ENCODE measurements at places on chromosomes 5 and 9.

DNA sequence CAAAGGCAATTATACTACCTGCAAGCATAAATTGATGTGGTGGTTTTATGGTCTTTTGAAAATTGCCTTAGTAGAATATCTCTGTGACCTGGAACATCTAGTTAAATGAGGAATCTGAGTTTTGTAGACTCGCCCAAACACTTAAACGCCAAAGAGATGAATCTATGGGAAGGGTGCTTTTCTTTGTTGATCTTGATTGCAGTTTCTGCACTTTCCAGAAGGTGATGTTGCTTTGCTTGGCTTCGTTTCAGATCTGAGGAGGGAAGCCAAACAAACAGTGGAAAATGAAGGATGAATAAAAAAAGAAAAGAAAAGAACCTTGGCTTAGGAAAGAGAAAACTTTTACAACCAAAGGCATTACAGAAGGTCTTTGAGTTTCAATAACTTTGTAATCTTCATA is 1021.2 kb downstream of the NR2F1-AS1 start:
- DNase-seq = no peak

DNA sequence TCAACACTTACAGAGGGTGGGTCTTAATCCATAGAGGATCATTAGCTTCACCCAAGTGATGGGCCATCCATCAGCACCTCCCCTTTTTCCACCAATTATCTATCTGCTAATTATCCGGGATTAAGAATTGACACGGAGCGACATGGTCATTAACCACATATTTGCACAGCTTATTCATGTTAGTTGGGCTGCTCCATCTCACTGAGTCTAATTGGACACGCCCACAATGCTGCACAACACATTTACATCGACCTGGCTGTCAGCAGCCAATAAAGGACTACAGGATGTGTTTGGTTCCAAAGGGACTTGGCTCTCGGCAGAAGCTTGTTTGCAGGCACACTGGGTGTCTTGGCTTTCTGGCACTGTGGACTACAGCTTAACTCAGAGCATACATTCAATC is 21.6 kb downstream of the FOXE1 start:
- DNase-seq = no peak

DNA sequence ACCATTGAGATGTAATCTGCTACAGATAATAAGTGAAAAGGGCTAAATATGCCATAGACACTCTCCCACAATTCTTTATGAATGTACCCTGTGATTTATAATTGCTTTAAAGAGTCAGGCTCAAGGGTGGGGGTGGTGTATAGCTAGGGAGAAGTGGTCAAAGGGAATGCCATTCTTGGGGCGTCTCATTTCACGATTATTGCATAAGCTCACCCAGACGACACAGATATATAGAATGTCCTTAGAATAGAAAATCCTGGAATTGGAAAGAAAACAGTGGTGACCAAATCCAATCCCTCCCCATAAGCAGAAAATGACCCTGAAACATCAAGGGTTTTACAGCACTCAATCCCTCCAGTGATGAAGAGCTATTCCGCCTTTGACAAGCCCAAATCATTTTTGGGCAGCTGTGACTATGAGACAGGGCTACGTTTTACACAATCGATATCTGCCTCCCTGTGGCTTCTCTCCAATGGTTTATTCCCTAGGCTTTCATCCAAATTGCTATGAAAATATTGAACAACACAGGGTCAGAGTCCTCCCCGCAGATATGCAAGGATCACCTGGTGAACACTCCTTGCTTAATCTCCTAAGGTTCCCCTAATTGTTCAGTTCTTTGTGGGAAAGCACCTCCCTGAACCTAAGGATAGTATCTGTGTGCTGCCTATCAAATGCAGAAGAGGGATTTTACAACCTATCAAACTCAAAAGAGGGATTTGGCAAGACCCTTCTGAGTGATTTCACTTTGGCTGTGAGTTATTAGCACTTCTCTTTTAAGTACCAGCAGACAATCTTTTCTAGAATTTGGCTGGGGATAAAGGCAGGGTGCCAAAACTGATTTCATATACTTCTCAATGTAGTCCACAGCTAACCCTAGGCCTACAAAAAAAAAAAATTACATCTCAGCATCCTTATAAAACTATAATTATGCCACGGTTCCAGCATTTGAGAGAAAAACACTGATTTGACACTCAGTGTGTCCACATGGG is 144.9 kb upstream of the CDH6 start:
- no peak for DNase-seq

- no peak for DNase-seq
Measured at GRCh38 chr9:1217076-1217475, 166.9 kb downstream of the DMRT2 start.

DNA sequence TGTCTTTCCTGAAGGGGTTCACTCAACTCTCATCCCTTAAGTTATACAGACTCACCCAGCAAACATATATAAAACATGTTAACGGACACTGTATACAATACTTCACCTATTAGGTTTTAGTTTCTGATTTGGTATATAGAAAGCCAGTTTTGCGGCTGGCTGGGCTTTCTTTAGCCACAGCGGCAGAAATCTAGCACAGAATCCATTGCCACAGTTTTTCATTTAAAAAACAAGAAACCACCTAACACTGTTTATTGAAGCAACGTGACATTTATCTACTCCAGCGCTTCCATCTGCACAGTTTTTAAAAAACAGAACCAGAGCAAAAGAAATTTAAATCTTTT is 67.3 kb downstream of the SNX30 start:
- no peak for DNase-seq

GRCh38 chr5:31023105-31023504 is 170.4 kb upstream of the CDH6 start:
- no peak for DNase-seq

GRCh38 chr5:132369007-132369473 is 470 bp upstream of the SLC22A5 start:
- DNase-seq = no peak

- peak; percentile 84 for DNase-seq
Measured at GRCh38 chr5:150155258-150156026, at the start of gene PDGFRB. Gene PDGFRB, minus strand, starts transcription at chr5:150155845. Its CDS starts 18,798 bp downstream, at chr5:150137047.

Data from mesothelial cell of epicardium (in vitro differentiated cells).